CD4-positive, alpha-beta T cell treated with Interleukin-17A for 1 hour (primary cell): ENCODE measurements at places on chromosomes 12 and 14.

DNA sequence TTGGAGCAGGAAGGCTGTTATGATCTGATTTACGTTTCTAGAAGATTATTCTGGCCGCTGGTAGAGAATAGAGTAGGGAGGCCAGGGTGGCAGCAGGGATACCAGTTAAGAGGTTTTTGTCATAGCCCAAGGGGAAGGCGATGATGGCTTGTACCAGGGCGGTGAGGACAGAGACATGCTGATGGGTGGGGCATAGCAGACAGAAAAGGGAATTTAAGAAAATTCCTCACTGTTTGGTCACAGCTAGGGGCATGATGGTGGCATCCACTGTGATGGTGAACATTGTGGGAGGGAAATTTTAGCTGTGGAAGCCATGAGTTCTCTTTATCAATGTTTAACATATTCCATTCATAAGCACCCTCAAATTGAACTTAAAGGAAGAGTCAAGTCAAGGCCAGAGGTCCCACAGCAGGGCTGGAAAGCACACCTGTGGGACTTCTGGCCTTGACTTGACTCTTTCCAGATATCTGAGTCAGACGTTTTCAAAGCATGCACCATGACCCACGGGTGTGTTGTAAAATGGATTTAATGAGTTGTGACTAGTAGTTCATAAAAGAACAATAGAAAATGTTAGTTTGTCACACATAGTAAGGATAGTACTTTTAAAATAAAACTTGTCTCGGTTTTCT lies 134.6 kb downstream of the CHST11 start:
- DNase-seq, result no peak

- no peak for DNase-seq
Observed at GRCh38 chr14:36580141-36580855, 2.1 kb downstream of the NKX2-8 start.

DNA sequence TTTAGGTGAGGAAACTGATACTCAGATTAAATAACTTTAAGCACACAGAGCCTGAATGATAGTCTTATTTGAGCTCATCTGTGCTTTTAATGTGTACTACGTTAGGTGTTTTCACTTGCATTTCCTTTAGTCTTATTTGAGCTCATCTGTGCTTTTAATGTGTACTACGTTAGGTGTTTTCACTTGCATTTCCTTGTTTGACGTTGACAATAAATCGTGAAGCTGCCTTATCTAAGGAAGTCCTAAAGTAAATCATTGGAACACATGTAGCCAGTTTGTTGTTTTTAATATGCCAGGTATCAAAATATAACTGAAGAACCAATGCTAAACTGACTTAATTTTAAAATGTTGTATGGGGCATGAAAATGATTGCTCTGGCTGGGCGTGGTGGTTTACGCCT lies 2.0 kb downstream of the RAP1B start:
- DNase-seq, result peak; percentile 50

- no peak for DNase-seq
Observed at GRCh38 chr14:99441918-99442317, 38.7 kb downstream of the SETD3 start.

- no peak for DNase-seq
Observed at GRCh38 chr12:34402228-34402898, 380.1 kb downstream of the ALG10 start.

DNA sequence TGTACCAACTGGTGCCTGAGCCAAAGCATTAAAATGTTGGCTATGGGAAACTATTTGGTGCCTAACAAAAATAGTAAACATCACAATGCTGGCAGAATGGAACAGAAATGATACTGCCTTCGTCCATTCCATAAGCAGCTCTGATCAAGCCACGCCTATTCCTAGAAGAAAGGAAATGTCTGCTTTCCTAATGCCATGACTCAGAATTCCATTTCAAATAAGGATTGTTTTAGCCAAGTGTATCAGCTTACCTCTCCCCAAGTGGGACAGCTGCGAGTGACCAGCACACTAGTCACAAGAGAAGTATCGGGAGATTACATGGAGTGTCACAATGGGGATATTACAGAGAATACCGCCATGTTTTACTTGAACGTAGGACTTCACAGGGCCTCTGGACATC lies 38.7 kb downstream of the GLT8D2 start:
- no peak for DNase-seq

- no peak for DNase-seq
Observed at GRCh38 chr12:58668871-58669270, 251.4 kb downstream of the LRIG3 start.

GRCh38 chr12:33734871-33735270 lies 287.4 kb upstream of the ALG10 start:
- DNase-seq, result no peak

DNA sequence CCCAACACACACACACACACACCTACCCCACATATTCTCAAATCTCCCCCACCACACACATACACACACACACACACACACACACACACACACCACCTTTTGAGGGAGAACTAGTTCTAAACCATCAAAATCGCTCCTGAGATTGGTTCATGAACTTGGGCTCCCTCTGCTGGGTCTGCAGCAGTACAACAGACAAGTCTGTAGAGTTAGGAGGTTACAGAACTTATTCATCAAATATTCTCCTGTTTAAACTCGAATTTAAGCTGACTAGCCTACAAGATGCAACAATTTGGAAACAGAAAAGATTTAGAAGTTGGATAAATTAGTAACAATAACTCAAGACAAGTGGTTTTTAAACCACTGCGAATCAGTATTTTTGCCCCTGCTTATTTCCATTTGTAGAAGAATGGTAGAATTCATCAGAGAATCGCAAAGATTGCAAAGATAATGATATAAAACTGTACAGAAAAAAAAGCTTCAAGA lies 136.4 kb upstream of the USP15 start:
- peak; percentile 38 for DNase-seq

DNA sequence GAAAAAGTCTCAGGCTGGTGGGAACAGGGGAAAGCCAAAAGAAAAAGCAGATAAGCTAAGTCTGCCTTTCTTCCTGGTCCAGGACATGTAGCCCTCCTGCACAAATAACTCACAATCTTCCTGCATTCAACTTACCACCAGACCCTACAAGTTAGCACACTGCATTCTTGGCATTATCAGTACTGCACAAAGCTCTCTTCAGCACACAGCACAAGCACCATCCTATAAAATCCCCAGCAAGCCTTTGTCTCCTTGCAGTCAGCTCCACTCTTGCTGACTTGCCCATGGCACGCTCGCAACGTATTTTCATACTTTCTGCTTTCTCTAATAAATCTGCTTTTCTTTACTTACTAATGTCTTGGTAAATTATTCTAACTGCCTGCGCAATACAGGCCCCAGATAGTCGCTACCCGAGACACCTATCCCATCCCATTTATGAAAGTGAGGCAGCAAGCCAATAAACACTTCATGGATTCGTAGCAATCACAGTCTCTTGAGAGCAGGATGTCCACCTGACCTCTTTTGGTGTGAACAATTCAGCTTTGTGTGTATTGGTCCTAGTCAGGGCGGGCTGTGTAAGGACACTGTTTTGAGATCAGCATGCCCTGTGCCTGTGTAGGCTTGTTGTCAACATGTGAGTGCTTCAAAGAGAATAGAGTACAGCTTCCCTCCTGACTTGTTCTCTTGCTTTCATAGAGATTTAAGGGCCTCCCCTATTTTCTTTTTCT lies 49.0 kb downstream of the TMEM117 start:
- no peak for DNase-seq

DNA sequence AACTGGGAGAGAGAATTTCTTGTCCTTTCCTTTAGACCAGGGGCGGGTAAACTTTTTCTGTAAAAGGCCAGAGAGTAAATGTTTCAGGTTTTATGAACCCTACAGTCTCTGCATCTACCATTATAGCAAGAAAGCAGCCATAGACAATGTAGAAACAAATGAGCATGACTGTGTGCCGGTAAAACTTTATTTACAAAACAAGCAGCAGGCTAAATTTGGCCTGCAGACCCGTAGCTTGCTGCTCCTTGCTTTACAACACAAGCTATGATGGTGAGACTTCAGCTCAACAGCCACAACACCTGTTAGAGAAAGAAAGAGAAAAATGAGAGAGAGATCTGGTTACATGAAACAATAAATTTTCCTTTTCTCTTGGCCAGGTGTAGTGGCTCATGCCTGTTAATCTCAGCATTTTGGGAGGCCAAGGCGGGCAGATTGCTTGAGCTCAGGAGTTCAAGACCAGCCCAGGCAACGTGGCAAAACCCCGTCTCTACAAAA lies 4.2 kb upstream of the CDC42BPB start:
- no peak for DNase-seq

- peak; percentile 25 for DNase-seq
Observed at GRCh38 chr12:85036234-85036707, at the start of the genes LRRIQ1 and TSPAN19. Gene LRRIQ1 (plus strand): TSS chr12:85036351. CDS start chr12:85038177, 1,826 bp downstream. Gene TSPAN19 (minus strand): TSS chr12:85036277. CDS start chr12:85029946, 6,331 bp downstream.

DNA sequence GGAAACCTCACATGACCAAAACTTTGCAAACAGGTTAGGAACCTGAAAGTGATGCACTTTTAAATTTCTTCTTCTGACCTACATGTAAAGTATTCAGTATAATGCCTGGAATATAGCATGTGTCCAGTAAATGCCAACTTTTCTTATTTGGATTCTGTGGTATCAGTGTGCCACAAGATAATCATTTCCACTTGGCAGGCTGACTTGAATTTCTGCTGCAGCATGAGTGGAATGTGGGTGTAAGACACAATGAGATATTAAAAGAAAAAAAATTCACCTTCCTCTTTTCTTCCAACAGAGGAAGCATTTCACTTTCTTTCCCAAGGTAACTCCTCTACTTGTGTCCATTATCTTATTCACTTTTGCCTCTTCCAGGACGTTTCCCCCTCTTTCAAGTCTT lies 141.9 kb upstream of the PRKD1 start:
- no peak for DNase-seq

DNA sequence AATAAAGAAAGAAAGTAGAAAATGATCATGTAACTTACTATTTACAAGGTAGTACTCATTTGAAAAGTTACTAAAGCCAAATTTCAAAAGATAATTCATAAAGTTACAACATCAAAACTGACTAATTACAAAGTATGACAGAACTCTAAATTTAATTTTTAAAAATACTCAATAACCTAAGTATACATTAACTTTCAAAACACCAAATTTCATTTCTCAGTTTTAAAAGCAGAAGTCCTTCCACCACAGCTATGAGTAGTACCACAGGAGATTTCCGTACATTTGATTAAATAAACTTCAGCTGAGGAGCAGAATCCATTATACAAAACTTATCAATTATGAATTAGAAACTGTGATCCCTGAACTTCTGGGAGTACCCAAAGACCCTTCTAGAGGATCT lies 100.8 kb upstream of the BBS10 start:
- no peak for DNase-seq

DNA sequence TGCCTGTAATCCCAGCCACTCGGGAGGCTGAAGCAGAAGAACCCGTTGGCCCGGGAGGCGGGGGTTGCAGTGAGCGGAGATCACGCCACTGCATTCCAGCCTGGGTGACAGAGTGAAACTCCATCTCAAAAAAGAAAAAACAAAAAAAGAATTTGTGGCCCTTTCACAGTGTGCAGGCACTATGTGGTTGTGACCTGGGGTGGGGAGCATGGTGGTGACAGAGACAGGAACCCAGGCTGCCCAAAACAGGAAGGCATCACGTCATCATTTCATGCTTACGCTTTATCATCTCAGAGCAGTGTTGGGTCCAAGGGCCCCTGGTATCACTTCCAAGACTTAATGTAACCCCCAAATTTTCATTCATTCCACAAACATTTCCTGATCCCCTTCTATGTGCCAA lies 175.7 kb upstream of the GSC start:
- peak; percentile 72 for DNase-seq

GRCh38 chr14:25628978-25629377 lies 579.0 kb upstream of the STXBP6 start:
- DNase-seq, result no peak

DNA sequence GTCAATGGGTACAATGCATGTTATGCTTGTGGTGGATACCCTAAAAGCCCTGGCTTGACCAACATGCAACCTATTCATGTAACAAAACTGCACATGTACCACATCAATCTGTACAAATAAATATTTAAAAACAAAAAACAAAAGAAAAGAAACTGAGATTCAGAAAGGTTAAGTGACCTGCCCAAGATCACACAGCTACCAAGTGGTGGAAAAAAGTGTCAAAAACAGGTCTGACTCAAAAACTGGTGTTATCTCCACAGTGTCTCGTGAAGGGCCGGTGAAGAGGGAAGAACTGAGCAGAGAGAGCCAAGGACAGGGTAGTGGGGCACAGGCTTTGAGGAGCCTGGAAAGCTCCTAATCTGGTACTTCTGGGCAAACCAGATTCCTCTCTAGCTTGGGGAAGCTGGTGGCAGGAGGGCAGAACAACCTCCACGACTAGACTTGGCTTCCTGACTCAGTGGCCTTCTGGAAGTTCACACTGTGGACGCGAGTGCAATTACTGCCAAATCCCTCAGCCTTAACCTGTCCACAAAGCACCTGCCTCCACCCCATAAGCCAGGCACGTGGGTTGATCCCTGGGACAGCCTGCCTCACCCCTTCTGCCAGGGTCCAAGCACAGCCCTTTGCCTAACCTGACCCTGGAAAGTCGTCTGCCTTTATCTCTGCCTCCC lies 15.6 kb downstream of the ZBTB39 start:
- DNase-seq, result no peak

- no peak for DNase-seq
Observed at GRCh38 chr12:26017484-26018211, 59.2 kb downstream of the RASSF8 start.

DNA sequence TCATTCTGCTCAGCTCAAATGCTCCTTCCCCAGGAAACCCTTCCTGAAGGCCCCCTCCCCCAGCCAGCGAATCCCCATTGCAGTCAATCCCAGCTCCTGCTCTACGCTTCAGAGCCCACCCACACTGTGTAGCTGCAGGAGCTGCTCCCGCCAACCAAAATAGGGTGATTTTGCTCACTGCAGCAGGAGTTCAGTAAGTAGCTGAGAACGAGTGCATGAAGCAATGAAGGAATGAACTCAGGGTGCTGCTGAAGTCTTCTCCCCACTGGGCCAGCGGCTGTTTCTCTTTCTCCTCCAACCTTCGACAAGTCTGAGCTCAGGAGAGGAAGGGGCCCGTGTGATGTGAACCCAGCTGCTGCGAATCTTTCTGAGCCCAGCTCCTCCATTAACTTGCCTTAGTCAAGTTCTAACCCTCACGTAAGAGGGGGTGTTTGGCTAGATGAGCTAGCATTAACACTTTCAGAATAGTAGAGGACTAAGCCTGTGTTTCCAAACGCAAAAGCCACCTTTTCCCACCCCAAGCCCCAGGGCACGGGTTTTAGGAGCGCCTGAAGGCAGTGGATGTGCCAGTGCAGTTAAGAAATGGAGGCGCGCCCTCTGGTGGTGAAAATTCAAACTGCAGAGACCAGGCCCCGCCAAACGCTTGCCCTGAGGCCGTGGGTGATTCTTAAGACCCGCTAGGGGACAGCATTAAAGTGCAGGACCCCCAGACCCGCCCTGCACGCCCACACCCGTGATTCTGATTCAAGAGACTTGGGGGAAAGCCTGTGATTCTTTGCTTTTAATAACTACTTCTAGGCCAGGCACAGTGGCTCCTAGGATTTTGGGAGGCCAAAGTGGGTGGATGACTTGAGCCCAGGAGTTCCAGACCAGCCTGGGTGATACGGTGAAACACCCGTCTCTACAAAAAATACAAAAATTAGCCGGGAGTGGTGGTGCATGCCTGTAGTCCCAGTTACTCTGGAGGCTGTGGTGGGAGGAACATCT lies 11.9 kb upstream of the SERPINA4 start:
- DNase-seq, result peak; percentile 40

- DNase-seq, result no peak
Observed at GRCh38 chr12:12098691-12099015, 27.9 kb downstream of the BCL2L14 start.

GRCh38 chr12:110798461-110798860 lies 48.3 kb upstream of the CCDC63 start:
- no peak for DNase-seq

GRCh38 chr12:71636704-71637115 lies 26.9 kb downstream of the ZFC3H1 start:
- peak; percentile 69 for DNase-seq
